ENCODE measurements at places on chromosomes 2 and 18.

DNA sequence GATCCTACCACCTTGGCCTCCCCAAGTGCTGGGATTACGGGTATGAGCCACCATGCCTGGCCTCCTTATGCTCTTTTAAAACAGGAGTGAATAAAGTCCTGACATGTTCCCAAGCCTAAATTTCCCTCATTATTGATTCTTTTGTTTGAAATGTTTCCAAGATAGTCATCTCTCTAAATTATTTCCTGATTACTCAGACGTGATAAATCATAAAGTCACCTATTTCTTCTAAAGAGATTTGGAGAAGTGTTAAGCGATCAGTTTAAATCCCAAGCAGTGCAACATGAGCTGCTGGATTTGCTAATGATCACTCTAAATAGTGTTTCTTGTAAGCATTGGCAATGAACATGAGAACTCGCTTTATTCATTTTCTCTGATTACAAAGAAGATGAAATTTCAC lies 51.8 kb downstream of the PMAIP1 start:
- no peak for DNase-seq

DNA sequence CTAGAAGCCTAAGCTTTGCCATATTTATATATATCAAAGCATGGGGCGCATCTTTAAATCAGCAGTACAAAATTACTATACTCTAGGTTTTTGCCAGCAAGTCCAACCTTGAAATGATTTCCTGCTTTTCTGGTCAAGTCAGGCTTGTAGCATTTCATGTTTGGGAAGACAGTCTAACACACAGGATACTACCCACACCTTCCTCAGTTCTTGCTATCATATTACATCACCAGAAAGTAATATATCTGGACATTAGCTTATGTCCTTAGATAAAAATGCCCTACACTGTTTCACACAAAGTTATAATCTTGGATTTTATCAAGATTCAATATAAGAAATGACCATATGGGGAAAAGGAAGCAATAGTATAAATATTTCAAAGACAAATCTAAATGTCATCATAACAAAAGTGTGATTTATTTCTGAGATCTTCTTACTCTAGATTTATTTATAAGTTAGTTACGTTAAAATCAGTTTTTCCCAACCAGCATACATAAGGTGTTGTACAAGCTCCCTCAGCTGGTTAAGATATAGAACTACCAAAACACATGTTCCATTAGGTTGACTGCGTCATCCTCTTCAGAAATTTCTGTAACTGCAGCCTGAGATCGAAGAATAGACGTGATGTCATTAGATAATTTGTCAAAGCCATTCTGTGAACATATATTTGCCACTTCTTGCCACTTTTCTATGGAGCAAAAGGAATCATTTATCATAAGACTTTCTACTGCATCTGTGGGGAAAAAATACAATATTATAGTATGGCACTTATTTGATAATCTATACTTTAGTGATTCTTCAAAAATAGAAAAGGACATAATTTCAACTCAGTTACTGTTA lies 56.6 kb downstream of the CLHC1 start:
- peak; percentile 73 for DNase-seq

DNA sequence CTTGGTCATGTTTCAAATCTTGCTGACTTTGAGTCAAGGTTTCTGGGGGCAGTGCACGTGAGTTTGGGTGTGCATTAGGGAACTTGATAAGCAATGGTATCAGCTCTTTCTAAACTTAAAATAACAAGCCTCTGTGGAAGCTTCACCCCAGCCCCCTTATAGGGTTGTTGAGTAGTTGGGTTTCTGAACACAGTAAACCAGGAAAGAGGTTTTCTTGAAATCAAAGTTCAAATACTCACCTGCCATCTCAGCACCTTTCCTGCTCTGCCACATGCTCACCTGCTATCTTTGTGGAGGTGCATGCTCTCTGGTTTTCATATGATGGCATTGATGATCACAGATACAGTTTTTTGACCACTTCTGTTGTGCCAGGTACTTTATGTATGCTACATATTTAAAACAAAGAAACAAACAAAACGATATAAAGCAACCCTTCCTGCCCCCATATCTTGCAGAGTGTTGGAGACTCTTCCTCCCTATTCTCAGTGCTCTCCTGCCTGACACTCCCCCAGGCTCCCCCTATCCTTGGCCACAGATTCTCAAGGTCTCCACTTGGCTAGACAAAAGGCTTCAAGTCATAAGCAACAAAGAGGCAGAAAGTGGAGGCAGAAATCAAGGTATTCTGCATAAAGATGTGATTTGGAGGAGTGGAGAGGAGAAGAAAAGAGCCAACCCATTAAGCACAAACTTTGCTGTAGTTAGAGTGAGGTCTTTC lies 360.6 kb downstream of the CYRIA start:
- no peak for DNase-seq

DNA sequence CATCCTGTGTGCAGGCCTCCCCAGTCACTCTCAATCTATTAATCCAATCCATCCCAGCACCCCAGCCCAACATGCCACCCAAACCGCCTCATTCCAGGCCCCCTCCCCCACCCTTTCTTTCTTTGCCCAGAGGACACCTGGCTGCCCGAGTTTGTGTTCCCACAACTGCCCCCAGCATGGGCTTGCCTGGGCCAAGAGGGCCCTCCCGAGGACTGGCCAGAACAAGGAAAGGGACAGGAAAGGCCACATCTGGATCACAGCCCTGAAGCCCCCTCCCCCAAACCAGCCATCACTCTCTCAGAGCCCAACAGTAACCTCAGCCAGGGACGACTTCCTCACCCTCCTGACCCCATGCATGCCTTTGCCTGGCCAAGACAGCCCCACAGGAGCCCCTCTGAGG lies 1.2 kb downstream of the TNS1 start:
- no peak for DNase-seq

DNA sequence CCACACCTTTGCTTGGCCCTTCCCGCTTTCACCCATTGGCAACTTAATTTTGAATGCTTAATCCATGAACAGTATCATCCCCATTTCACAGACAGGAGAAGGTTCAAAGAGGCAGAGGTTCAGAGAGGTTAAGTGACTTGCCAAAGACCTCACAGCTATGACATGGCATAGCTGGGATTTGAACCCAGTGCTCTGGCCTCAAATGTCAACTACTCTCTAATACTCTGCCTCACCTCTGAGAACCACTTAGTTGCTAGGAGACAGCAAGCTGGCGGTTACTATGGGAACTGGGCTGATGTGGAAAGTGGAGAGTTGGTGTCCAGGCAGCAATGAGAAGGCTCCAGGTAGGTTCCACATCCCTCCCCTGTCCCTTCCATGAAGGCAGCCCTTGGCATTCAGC lies 15.8 kb upstream of the PRSS56 start:
- DNase-seq: no peak

GRCh38 chr18:77191071-77191751 lies 58.4 kb upstream of the GALR1 start:
- peak; percentile 52 for DNase-seq

Data from astrocyte of the spinal cord (primary cell).